Femur (tissue), 1 donor: ENCODE measurements at places on chromosomes 12 and 14.

DNA sequence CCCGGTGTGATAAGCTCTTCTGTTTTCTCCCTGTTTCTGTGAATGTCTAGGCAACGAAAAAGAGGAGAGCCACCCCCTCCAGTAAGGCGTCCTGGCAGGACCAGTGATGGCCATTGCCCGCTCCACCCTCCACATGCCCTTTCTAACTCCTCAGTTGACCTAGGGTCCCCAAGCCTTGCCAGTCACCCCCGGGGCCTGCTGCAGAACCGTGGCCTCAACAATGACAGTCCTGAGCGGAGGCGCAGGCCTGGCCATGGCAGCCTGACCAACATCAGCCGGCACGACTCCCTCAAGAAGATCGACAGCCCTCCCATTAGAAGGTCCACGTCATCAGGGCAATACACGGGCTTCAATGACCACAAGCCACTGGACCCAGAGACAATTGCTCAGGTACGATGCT, 94.3 kb downstream of the KICS2 start:
- no peak for DNase-seq

DNA sequence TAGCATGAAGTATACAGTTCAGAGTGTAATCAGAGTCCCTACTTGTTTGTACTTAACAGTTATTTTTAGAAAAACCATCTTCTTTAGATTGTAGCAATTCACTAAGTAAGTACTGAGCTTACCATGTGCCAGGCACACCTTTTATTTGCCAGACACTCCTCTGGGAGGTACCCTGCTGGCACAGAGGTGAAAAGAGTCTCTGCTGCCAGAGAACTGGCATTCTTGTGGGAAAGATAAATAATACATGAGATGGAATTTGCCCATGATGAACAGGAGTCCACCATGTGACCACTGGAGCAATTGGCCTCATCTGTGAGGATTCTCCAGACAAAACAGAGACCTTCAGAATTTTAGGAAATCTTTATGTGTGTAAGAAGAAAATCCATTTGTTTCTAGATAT, 199.3 kb upstream of the SLC16A7 start:
- DNase-seq: no peak

DNA sequence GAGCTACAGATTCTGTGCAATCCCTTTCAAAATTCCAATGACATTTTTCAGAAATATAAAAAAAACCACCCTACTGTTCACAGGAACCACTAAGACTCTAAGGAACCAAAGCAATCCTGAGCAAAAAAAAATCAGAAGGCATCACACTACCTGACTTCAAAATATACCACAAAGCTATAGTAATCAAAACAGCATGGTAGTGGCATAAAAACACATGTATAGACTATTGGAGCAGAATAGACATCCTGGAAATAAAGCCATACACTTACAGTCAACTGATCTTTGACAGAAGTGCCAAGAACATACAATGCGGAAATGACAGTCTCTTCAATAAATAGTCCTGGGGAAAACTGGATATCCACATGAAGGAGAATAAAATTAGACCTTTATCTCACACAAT, 56.5 kb downstream of the EGLN3 start:
- DNase-seq: no peak

DNA sequence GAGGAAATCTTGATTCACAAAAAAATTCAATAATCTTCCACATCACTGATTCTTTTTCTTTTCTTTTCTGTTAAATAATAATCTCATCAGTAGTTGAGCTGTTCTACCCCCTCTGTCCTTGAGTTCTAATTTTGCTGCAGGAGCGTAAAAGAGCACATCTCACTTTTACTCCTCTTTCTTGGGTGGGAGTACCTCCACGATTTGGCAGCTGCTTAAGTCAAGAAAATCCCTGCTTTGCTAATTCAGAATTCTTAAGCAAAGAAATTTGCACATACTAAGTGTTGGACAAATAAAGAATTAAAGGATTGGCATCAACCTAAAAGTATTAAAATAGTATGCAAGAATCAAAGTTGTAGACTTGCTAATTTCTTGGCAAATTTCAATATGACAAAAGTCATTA, 128.8 kb downstream of the PRKD1 start:
- DNase-seq: no peak

GRCh38 chr12:104463368-104463767, 6.6 kb downstream of the CHST11 start:
- DNase-seq: no peak

DNA sequence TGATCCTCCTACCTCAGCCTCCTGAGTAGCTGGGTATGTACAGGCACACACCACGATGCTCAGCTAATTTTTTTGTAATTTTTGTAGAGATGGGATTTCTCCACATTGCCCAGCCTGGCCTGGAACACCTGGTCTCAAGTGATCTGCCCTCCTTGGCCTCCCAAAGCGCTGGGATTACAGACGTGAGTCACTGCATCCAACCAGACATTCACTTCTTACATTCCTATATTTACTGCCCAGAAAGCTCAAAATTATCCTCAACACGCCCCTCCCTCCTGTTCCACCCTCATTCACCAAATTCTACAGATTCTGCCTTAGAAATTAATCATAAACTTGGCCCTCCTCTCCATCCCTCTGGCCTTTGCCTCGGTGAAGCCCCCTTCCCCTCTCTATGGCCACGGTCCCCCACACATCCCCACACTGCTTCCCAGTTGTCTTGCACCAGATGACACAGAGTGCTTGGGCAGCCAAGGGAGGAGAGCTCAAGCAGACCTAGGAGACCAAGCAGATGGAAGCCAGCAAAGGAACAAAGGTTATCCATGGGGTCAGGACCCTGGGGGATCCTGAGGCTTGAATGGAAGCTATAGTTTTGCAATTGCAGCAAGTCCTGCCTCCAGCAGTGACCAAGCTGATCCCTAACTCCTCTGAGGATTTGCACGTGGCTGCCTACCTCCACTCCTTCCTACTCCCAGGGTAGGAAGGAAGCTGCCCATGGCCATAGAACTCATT, 213.2 kb upstream of the FOXN3 start:
- no peak for DNase-seq

- no peak for DNase-seq
Measured at GRCh38 chr12:93918900-93919299, 229.5 kb upstream of the PLXNC1 start.

- no peak for DNase-seq
Measured at GRCh38 chr12:117165342-117165741, 24.9 kb downstream of the FBXO21 start.
